ENCODE measurements at places on chromosomes 12 and 14.

DNA sequence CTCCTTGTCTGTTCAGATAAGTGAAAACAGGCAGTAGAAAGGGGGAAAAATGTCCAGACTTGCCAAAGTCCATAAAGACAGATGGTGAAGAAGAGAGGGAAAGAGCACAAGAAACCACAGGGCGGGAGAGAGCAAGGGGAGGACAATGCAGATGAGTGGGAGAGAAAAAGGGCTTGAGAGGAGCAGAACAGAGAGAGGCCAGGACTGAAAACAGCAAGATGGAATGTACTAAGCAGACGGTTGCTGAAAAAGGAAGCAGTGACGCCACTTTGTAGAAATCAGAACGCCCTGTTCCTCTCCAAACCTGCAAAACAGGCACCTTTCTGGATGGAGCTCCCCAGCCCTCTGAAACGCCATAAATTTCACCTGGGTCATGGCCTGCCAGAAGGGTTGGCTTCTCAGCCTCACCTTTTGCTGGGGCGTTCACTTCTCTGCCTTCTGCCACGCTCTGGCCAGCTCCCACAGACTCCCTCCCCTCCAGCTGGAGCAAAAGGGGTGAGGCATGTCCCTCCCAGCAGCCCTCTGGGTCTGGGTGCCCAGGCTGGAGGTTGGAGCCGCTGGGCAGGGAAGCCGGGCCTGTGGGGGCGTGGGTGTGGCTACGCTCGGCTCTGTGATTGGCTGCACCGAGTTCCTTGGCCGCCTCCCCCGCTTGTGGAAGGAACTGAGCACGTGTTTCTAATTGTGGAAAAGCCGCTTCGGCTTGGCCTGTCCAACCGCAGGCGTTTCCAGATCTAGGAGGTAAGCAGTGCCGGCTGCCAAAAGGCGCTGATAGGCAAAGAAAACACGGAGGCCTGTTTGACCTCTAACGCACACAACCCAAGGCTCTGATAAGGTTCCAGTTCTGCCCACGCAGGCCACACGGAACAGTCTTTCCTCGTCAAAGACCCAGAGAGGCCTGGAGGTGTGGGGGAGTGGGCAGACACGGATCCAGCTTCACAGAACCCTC lies 29.3 kb downstream of the SLC7A8 start:
- DNase-seq: no peak

DNA sequence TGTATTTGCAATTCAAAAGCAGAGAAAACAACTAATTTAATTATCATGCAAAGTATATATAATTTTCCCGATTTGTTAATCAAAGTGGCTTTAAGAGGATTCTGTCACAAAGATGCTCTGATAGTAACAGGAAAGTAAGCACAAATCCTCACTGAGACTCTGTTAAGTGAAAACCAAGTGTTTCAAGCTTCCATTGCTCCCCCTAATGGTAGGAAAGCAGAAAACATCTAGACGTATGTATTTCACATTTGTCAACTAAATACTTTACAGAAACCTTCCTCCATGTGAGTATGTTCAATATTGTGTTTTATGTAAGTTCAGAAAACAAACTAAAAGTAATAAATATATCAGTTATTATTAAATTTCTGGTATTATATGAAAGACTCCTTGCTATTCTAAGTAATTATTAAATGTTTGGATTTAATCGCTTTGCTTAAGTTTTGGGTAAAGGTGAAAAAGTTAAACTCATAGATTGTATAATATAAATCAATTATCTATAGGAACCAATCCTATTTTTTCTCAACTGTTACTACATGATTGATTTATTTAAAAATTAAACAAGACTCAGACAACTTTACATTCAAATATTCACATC lies 1.5 kb upstream of the NTS start:
- peak; percentile 61 for DNase-seq

- no peak for DNase-seq
Observed at GRCh38 chr14:100864960-100865681, 38.4 kb downstream of the RTL1 start.

DNA sequence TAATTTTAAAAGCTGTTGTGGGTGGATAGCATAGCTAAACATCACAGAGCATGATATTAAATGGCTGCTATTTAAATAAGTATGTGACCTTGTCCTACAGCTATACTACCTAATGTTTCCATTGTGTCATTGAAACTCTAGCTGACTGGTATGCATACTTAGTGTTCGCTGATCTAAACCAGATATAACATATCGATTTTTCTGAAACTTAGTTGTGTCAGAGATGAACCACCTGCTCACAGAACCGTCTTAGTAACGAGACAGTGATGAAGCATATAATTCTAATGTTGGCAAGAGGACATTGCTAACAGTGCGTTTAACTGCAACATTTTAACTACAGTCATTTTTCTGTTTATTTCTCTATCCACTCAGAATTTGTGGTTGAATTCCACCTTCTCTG lies 36.1 kb upstream of the NUAK1 start:
- DNase-seq: no peak

- DNase-seq: no peak
Observed at GRCh38 chr12:62562846-62563245, 96.2 kb downstream of the MON2 start.

GRCh38 chr12:117109943-117110635 lies 10.9 kb upstream of the TESC start:
- DNase-seq: no peak

GRCh38 chr12:85405262-85405661 lies 125.2 kb downstream of the ALX1 start:
- no peak for DNase-seq

GRCh38 chr14:38727731-38728130 lies 375.3 kb downstream of the SEC23A start:
- no peak for DNase-seq

DNA sequence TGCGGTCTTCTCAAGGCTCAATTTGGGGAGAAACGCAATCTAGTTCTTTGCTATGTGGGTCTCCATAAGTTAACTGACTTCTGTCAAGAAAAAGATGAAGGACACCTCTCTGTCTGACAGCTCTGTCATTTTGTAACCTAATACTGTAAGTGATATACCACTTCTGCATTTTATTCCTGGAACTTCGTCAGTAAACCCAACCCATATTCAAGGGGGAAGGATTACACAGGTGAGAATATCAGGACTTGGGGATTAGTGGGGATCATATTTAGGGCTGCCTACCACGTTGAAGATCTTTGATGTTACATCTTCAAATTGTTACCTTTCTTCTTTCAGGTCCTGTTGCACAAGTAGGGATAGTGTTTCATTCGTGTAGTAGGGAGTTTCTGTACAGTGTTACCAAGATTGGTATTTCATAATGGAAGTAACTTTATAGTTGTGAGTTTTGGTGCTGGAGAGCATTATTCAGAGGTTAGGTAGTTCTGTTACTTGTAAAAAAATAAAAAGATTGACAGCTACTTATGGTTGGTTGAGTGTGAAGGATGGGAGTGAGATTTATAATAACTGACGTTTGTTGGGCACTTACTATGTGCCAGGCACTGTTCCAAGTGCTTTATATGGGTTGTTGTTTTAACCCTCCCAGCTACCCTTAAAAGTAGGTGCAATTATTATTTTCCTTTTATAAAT lies 1.6 kb downstream of the TMEM260 start:
- DNase-seq: no peak

- DNase-seq: no peak
Observed at GRCh38 chr12:60263836-60264493, 668.1 kb downstream of the SLC16A7 start.

DNA sequence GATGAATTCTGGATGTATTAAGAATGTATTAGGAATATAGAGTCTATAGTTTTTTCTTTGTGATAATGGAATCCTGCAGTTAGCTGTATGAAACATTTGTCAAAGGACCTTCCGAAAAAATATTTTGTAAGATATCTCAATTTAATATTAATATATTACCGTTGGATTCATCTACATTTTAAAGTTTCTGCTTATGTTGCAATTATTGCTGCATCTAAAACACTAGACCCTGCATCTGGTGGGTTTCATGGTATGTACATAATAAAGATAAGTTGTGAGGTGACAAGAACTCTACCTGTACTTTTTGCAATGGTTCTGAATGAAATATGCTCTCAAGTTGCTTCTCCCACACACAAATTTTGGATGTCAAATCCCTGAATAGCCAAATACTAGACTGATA lies 565.9 kb upstream of the FBXO33 start:
- DNase-seq: no peak
